HAP-1 (cell line): ENCODE measurements at places on chromosomes 16 and 17.

- DNase-seq = no peak
These were observed 317.9 kb downstream of the MAP2K6 start for GRCh38 chr17:69732272-69732918.

GRCh38 chr16:19601083-19601976, 45.8 kb downstream of the VPS35L start:
- peak; percentile 58 for DNase-seq

- no peak for DNase-seq
These were observed 220.7 kb downstream of the KCNJ2 start for GRCh38 chr17:70390049-70390448.

- peak; percentile 23 for DNase-seq
These were observed at the start of gene LITAF for GRCh38 chr16:11586856-11587642. Gene LITAF (minus strand): TSS chr16:11586919. CDS start chr16:11556730, 30,189 bp downstream.

- no peak for DNase-seq
These were observed 3.8 kb downstream of the FHOD1 start for GRCh38 chr16:67243481-67243880.

DNA sequence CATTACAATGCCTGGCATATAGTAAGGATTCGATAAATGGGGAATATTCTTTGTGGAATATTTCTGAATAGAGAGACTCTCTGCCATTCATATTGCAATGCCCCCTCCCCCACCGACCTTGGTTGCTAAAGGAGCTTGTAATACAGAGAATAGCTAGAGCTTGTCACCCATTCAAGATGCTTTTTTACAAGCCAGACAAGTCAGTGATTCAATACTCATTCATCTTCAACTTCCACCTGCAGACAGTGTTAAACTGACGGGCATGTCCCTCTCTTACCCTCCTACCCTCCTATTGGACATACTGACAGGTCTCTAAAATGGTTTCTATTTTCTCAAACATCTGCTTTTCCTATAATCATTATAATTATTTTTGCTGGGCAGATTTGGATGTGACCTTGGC, 257.4 kb downstream of the KCNJ2 start:
- DNase-seq = no peak

DNA sequence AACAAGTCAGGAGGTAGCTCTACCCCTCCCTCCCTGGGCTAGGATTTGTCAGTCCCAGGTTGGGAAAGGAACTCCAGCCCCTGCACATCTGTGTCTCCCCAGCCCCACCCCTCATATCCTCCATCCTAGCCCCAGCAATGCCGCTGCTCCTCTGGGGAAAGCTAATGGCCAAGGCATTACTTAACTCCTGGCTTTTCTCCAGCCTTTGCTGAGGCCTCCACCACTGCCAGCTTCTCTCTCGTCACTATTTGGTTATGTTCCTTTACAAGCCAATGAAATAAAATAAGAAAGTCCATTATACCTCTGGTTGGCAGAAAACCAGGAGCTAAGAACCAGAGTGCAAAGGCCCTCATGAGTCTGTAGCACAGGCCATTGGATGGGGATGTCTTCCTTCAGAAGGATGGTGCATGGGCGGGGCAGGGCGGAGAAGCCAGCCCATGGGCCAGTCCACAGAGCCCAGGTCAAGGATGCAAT, 171.0 kb downstream of the CCDC182 start:
- DNase-seq = no peak

GRCh38 chr17:72950242-72950931, 142.1 kb downstream of the SLC39A11 start:
- DNase-seq = no peak

- DNase-seq = no peak
These were observed 16.7 kb downstream of the ASGR2 start for GRCh38 chr17:7097940-7098339.

DNA sequence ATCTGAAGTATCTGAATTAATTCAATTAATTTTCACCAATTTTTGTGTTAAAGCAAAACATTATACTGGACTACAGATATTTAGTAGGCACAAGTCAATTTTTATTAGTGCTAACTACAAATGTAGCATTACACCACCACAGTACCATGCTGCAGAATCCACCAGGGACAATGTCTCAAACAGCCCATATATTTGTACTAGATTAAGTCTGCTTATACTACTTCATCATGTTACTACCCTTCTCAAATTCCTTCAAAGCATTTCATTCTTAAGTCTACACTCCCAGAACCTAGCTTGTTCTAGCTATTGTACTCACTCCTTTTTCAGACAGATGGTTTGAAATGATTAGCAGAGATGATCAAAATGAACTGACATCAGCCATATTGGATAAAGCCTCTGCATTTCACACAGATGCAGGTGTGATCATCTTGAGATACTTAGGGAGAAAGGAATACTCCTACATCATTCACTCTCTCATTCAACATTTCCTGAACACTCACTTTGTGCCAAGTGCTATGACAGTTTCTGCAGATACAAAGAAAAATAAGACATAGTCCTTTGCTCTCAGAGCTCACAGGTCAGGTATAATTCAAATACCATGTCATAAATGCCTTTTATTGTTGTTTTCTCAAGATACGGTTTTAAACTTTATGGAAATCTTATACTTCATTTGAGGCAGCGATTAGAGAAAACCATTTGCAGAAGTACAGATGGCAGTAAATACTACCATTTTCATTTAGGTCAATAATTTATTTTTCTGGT, 47.7 kb downstream of the SMURF2 start:
- no peak for DNase-seq

- no peak for DNase-seq
These were observed 2.4 kb downstream of the ANKRD13B start for GRCh38 chr17:29595107-29595942.

- no peak for DNase-seq
These were observed 46.8 kb downstream of the SHISA6 start for GRCh38 chr17:11287791-11288190.

- no peak for DNase-seq
These were observed 1.4 kb downstream of the SLC4A1 start for GRCh38 chr17:44266402-44267164.

- DNase-seq = no peak
These were observed 314 bp upstream of the ITGA2B start for GRCh38 chr17:44389723-44390202.

DNA sequence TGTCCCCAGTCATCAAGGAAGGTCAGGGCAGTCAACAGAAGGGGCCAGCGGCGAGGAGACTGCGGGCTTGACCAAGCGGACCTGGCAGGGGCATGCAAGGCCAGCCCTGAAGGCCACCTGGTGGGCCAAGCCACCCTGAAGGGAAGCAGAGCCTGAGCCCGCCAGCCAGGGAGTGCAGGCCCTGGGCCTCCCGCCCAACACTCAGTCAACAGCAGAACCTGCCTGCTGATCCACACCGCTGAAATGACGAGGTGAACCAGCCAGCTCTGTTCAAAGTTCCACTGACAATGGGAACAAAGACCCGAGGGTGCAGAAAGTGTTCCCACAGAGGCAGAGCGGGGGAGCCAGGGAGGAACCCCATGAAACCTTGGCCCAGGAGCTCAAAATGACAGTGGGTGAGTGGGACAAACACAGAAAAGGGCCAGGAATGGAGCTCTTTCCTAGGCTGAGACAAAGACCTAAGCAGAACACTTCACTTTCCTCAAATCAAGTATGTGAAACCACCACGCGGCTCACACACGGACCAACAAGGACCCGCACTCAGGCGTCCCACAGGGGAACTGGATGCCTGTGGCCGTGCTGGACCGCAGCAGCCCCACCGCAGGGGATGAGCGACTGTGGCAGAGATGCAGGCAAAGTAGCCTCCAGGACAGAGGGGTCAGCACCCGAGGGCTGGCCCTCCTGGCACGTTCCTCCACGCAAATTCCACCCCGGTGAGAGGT, 12.0 kb downstream of the AXIN1 start:
- DNase-seq = no peak

- no peak for DNase-seq
These were observed 342.7 kb downstream of the PMP22 start for GRCh38 chr17:14922411-14922810.

- no peak for DNase-seq
These were observed 47.1 kb upstream of the ABCA10 start for GRCh38 chr17:69275751-69276150.

DNA sequence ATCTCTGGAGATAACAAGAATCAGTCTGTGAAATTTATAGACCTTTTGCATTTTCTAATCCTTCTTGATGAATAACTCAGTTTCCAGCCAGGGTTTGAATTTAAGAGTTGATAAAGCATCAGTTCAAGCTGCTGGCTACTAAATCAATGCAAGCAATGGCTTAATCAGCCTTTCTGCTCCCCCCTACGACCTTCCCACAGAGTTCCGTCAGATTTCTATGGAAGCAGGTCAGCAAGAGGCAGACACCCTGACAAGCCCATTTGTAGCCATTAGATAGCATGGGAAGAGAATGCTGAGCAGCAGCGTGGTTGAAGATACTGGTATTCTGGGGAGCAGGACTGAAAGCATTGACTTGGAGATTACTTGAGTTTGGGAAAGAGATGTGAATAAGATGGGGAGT, 868.1 kb downstream of the KCNJ2 start:
- no peak for DNase-seq

DNA sequence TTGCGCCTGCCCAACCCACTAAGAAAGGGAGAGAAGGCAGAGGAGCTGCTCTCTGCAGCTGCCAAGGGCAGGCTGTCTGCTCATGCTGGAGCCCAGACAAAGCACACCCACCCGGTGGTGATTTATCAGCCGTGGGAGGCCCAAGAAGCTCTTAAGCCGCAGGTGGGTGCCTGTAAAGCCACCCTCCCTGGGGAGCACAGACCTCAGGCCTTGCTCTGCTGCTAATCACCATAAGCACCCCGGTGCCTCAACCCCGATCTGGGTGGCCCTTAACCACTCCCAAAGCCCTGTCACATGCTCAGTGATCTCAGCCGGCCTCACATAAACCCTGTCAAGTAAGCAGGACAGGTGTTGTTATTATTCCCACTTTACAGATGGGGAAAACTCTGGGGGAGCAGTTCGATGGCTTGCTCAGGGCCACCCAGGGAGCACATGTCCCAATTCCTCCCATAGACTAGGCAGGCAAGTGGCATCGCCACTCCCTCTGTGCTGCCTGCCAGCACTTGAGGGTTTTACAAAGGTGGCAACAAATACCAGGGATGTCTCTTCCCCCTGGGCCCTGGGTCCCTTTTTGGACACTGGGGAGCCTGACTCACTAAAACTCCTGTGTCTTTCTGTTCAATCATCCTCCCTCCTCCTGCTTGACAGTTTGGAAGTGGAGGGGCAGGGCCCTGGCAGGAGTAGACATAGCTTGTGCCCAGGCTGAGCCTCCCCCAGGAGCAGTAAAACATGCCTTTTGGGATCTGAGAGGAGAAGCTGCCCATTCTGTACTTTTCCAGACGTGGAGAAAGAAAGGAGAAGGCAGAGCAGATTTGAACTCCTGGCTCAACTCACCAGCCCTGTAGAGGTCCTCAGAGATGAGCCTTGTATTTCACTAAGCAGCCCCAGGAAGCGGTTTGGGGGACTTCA, 299.3 kb downstream of the SOX9 start:
- no peak for DNase-seq

DNA sequence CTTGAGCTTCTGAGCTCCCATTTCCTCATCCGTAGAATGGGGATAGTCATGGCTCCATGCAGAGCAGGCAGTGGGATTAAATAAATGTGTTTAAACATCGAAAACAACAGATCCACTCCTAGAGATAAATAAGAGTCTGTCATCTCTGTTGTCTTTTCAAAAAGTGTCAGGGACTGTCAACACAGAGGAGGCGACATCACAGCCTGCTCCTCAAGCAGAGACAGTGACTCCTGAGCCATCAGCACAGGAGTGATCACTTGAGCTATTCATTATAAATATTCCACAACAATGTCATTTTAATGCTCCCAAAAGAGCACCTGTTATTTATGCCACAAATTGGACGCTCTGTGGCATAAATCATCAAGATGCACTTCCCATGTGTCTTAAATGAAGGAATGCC, 605.6 kb upstream of the CDH5 start:
- no peak for DNase-seq

DNA sequence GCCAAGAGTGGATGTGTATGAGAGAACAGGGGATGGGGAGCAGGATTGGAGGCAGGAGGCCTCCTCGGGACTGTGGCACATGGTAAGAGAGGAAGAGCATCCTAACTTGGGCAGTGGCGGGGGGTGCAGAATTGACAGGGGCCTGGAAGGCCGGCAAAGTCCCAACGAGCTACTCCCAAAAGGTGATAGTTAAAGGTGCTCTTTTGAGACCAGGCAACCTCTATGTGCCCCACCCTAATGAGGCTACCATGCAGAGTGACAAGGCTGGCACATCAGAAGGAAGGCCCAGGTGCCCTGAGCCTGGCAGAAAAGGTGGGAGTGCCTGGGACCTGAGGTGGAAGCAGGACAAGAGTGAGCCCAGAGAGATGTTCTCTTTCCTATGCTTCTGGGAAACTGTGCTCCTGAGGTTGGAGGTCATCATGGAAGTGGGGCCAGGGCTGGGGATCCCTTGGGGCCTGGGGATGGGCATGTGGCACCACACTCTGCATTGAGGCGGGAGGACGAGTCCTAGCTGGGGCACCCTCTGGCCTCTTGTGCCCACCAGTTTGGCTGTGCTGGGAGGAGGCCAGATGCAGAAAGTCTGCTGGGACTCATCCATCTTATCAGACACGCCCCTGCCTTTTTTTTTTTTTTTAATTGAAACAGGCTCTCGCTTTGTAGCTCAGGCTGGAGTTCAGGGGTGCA, 5.9 kb downstream of the RAB11FIP4 start:
- no peak for DNase-seq
